ENCODE measurements at places on chromosomes 11 and 22.

DNA sequence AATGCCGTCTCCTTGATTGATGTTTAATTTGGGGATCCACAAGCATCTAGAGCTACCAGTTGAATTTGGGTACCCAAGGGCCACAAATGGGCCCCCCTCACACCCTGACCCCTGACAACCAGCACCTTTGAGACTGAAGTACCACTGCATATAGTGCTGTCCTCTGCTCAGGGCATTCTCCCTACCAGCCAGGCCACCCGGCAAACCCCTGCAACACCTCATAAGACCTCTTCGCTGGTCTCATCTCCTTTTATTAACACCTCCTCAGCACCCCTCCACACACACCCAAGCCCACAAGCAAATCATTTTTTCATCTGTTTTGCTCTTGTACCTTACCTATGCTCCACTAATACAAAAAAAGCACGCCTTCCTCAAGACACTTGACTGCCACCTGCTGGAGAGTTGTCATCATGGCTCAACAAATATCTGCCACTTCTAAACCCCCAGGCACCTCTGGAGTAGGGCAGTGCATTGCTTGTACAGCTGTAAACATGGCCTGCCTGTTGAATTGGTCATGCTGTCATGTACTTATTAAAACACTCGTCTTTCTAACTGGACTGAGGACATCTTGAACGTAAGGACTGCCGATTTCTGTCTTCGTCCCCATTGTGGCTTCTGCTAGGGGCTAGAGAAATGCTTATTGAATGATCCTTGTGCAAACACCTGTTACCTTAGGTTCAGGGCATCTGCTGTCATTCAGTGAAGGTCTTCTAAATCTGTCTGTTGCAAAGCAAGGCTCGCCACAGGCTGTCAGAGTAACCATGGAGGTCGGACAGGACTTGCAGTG is 66.5 kb downstream of the BMAL1 start:
- peak; percentile 69 for DNase-seq

DNA sequence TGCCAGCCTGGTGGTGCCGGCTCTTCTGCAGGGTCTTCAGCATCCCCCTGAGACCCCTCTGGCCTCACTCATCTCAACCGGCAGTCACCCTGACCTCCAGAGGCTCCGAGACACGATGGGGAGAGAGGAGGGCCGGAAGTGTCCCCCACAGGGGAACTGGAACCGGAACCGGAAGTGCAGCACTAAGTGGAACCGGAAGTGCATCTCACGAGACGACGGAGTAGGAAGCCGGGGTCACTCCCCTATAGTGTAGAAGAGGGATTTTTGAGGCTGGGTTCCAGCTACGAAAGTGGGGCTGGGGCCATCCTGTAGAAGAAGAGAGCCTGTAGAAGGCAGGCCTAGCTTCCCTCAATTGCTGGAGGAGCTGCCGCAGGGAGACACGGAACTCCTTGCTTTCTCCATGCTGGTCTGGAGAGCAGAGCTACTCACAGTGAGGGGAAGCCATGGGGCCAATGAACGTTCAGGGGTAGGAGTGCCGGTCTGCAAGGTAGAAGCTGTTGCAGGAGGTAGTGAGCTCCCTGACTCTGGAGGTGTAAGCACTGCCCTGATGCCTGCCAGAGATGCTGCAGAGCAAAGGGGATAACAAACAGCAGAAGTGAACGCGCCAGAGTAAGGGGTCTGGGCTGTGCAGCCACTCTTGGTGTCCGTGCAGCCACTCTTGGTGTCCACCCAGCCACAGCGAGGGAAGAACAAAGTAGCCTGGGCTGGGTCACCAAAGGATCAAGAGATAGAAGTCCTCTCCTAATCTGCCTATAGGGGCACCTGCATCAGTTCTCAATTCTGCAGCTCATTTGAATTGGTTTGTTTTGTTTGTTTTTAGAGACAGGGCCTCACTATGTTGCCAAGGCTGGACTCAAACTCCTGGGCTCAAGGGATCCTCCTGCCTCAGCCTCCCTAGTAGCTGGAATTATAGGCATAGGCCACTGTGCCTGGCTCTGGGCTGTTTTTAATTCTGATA is 21.9 kb downstream of the SCUBE1 start:
- no peak for DNase-seq

- peak; percentile 100 for DNase-seq
Observed at GRCh38 chr11:66289548-66290329, 796 bp upstream of the YIF1A start.

DNA sequence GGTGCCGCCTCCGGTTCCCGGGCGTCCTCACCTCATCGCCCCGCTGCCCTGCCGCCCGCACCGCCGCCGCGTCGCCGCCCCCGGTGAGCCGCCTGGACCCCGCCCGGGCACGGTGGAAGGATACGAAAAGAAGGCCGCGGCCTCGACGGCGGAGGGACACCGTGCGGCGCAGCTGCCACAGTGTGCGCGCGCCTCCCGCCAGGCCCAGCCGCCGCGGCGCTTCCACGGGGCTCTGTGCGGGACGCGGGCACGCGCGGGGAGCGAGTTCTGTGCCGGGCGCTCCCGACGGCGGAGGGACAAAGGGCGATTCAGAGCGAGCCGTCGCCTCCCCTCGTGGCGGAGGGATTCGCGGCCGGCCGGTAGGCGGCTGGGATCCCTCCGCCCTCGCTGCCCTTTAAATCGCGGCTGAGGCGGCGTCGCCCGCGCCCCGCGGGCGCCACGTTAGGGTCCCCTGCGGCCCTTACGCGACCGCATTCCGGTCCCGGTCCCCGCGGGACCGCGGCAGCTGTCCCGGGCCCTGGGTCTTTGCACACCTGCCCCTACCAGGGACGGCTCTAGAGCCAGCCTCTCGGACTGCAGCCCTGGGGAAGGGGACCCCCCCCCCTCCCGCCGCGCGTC is 568 bp upstream of the KMT5B start:
- DNase-seq = peak; percentile 100

DNA sequence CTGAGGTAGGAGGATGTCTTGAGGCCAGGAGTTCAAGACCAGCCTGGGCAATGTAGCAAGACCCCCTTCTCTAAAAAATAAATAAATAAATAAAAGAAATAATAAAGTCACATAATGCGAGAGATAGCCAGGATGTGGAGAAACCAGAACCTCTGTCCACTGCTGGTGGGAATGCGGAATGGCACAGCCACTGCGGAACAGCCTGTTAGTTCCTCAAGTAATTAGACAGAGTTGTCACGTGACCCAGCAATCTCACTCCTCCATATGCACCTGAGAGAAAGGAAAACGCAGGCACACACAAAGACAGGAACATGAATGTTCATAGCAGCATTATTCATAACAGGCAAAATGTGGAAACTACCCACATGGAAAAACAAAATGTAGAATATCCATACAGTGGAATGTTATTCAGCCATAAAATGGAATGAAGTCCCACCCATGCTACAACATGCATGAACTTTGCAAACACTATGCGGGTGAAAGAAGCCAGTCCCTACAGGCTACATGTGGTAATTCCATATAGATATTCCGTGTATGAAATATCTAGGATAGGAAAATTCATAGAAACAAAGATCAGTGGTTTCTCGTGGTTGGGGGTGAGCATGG is 27.4 kb downstream of the LIF start:
- no peak for DNase-seq

DNA sequence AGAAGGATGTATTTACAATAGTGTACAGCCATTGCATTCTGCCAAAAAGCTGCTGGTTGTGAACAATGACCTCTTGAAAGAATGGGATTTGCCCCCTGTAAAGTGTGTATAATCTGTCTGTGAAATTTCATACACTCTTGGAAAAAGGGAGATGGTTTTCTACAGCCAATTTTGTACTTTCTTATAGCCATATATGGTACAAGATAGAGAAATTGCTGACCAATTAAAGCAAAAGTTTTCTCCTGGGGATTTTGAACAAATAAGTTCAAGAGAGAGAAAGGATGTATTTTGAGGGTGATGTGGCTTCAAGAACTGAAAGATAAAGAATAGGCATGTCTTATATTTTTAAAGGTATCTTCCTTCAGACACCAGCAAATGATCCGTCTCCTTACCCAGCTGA is 211.0 kb downstream of the NAV2 start:
- DNase-seq = no peak

GRCh38 chr11:44884056-44884455 is 66.6 kb downstream of the TP53I11 start:
- DNase-seq = peak; percentile 41

DNA sequence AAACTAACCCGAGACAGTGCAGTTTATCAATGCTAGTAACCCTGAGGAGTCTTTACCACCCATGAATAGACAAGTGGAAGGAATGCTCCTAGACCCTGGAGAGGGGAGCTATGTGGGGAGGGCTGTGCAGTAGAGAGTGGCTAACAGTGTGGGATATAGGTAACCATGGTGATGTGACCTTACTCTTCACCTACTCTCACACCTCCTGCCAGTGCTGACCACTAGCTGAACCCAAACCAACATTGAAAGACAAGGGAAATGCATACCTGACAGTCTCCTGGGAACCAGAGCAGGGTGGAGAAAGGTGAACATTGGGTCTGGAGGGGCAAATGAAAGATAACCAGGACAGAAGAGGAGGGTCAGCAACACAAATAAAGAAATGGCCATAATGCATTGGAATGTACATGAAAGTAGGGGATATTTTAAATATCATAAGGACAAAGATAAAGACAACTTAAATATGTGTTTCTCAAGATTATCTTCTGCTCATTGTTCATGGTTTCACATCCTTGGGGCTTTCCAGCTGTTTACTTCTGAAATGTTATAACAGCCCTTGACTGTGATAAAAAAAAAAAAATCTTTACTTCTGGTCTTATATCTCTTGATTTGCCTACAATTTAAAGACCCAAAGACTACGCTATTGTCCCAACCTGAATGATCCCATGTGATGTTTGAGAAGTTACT is 983.3 kb upstream of the TENM4 start:
- DNase-seq = no peak

- no peak for DNase-seq
Observed at GRCh38 chr11:76620489-76620888, 50.1 kb downstream of the LRRC32 start.

DNA sequence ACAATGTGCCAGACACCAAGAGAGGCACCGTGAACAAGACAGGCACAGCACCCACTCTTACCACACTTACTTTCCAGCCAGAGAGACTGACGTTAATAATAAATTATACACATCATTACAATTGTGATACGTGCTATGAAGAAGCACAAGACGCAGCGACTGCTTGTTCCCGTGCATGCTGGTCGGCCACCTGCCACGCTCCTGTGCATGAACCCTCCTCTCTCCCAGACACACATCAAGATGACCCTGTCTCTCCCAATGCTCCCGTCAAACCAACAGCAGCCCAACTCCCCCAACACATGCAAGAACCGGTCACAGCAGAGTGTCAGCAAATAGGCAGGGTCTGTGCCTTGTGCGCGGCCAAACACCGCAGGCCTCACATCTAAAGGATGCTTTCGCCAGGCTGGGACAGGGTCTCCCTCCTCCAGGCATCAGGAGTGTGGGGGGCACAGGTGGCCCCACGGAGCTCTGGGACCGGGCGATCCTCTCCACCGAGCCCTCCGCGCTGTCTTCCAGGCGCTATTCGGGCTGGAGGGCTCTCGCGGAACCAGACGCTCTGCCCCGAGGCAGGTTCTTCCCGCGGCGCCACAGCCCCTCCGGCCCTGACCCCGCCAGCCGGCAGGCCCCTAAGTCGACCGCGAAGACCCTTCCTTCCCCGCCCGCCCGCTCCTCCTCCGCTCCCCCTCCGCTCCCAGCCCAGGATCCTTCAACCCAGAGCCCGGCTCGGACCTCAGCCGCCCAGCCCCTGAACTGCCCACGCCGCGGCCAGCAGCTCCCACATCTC is 533 bp downstream of the SERGEF start:
- peak; percentile 10 for DNase-seq

DNA sequence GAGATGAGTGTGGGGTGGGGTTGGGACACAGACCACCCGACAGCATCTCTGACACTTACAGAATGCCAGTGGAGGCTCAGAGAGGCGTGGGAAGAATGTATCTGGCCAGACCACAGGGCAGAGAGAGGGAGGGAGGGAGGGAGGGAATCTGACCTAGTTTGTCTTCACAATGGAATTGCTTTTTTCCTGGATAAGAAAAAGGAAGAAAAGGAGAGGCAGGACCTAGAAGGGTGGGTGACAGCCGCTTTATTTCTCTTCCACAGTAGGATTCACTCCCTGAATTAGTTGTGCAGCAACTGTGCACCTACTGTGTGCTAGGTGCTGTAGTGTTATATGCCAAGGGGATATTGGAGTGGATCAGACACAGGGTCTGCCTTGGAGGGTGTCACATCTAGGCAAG is 3.7 kb downstream of the KCNK4 start:
- no peak for DNase-seq

DNA sequence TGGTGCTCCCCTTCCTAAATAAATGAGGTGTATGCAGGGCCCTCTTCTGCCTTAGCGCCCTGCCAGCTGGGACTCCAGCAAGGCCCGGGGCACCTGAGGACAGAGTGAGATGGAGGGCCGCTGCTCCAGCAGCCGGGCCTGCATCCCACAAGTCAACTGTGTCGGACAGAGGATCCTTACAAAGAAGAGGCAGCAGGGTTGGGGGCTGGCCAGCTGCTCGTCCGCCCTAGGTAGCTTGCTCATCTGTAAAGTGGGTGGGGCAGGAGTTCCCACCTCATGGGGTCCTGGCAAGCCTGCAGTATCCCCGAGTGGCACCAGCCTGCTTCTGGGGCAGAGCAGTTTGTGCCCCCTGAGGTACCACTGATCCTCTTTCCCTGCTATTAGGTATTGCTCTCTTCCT is 7.6 kb downstream of the TMEM121B start:
- no peak for DNase-seq

- DNase-seq = no peak
Observed at GRCh38 chr11:77082838-77083565, 16.2 kb downstream of the CAPN5 start.

GRCh38 chr11:105000797-105001196 is 22.2 kb downstream of the CASP5 start:
- no peak for DNase-seq

DNA sequence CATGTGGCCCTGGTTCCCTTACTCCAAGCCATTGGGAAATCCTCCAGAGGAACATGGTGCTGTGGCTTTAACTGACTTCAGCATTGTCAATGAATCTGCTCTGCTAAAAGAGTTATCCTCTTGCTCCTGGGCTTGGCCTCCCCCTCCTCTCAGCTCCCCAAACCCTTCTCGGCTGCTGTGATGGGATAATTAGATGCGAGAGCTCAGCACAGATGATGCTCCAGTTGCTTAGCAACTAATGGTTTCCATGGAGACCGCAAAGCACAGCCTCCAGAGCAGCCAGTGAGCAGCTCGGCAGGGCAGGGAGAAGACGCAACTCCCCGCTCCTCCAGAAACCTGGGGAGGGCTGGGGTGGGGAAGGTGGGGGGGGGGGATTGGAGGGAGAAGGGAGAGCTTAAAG is 2.8 kb upstream of the UPK2 start:
- no peak for DNase-seq

- no peak for DNase-seq
Observed at GRCh38 chr11:33654594-33654993, 46.0 kb downstream of the C11orf91 start.

DNA sequence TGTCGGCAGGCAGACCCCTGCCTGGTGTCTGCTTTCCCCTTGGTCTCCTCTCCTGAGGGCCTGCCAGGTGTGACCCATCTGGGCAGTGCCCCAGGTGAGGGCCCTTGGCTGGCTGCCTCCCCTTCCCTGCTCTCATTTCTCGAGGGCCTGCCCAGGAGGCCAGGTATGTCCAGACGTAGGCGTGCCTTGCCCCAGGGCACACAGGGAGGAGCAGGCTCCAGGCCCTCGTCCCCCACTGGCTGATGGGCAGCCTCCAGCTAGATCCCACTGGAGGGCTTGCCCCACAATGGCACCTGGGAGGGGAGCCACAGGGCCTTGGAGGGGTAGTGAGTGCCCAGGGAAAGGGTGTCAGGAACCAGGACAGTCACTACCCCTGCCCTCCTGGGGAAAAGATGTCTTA is 95.9 kb downstream of the CACNA1I start:
- DNase-seq = no peak
